Putamen (tissue), 1 donor: ENCODE measurements at places on chromosomes 16 and 17.
A peak's percentile ranks its signal among the peaks of the same experiment; 100 is the strongest.

GRCh38 chr16:67000384-67001351, 12.3 kb downstream of the CES4A start:
- DNase-seq, result peak; percentile 74

DNA sequence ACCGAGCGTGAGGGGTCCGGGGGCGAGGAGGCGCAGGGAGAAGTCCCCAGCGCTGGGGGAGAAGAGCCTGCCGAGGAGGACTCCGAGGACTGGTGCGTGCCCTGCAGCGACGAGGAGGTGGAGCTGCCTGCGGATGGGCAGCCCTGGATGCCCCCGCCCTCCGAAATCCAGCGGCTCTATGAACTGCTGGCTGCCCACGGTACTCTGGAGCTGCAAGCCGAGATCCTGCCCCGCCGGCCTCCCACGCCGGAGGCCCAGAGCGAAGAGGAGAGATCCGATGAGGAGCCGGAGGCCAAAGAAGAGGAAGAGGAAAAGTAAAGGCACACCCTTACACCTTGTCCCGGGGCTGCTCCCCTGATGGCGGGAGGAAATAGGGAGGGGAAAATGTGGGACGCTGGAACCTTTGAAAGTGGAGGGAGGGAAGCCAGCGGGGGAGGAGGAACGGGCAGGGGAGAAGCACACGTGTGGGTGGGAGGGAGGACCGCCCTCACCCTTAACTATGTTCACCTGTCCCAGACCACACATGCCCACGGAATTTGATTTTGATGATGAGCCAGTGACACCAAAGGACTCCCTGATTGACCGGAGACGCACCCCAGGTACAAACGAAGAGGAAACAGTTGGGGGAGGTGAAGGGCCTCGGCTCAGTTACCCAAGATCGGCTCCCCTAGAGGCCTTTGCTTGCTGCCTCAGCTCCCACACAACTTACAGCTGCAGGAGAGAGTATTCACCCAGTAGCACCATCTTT, 916 bp downstream of the PAGR1 start:
- DNase-seq, result no peak

DNA sequence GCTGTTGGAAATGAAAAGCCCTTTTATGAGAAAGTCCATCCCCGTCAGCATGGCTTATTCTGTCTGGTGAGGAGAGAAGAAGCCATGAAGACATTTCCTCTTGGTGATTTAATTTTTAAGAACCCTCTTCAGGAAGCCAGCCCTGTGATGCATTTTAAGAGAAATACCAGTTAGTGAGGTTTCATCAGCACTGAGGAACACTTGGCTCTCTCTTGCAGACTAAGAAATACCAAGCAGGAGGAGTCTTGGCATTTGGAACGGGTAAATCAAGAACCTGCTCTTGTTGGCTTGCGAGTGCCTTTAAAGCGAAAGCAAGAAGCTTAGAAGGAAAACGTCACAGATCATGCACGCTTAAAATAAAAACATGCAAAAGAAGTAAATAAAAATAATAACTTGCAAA, 17.5 kb downstream of the RAB11FIP3 start:
- DNase-seq, result no peak

DNA sequence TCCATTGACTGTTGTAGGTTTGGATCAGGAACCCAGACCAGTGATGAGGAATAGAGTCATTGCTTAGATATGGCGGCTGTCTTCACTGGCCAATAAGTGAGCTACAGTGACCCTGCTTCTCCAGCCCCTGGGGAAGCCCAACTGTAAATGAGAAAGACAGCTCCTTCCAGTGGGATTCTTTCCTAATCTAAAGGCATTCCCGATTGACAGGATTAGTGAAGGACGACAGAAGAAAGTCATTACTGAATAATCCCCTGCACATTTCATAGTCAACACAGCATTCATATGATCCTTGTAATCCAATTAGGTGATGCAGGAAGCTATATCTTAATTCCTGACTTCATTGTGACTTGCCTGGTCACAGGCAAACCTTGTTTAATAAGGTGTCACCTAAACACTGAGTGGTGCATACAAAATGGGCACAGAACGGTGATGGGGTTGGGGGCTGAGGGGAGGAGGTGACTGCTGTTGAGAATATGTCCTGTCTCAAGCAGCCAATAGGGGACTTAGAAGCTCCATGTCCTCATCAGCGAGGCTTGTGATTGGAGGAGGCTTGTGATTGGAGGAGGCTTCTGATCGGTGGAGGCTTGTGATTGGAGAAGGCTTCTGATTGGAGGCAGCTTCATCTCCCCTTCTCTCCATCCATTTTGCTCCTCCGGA, 242.6 kb downstream of the XYLT1 start:
- no peak for DNase-seq

GRCh38 chr16:61968242-61969076, 67.8 kb downstream of the CDH8 start:
- peak; percentile 23 for DNase-seq

DNA sequence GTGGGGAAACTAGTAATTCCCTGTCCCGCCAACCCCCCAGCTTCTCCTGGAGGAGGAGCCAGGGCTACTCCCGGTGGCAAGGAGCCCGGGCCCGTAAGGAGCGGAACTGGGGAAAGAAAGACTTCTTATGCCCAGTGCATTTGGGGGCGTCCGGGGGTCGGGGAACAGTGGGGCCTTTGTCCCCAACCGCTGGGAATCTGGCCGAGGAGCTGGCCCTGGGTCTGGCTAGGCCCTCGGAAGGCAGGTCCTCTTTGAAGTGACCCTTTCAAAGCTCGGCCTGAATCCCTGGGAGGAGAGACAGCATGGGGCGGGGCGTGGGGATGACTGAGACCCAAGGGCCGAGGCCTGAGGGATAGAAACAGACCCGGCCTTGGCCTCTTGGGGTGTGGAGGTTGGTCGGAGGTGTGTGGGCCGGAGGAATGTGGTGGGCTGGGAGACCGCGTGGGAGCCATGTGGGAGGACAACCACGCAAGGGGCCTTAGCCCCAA, 6.0 kb downstream of the ARHGAP23 start:
- DNase-seq, result peak; percentile 74

DNA sequence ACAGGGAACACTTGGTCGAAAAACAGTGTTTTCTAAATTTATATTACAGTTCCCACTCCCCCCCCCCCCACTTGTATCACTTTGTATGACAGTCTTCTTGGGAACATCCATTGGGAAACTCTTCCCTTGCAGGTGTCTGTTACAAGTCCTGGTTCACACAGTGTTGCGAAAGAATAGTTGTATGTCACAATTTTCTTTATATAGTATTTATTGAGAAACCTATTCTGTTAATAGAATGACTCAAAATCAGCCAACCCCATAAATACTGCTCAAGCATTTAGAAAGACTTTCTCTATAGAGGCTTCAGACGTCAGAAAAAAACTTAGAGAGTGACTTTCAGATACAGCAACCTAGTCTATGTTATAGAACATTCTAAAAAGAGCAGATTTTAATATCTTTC, 414.4 kb downstream of the WWOX start:
- no peak for DNase-seq

GRCh38 chr17:70251706-70252105, 82.4 kb downstream of the KCNJ2 start:
- DNase-seq, result no peak

DNA sequence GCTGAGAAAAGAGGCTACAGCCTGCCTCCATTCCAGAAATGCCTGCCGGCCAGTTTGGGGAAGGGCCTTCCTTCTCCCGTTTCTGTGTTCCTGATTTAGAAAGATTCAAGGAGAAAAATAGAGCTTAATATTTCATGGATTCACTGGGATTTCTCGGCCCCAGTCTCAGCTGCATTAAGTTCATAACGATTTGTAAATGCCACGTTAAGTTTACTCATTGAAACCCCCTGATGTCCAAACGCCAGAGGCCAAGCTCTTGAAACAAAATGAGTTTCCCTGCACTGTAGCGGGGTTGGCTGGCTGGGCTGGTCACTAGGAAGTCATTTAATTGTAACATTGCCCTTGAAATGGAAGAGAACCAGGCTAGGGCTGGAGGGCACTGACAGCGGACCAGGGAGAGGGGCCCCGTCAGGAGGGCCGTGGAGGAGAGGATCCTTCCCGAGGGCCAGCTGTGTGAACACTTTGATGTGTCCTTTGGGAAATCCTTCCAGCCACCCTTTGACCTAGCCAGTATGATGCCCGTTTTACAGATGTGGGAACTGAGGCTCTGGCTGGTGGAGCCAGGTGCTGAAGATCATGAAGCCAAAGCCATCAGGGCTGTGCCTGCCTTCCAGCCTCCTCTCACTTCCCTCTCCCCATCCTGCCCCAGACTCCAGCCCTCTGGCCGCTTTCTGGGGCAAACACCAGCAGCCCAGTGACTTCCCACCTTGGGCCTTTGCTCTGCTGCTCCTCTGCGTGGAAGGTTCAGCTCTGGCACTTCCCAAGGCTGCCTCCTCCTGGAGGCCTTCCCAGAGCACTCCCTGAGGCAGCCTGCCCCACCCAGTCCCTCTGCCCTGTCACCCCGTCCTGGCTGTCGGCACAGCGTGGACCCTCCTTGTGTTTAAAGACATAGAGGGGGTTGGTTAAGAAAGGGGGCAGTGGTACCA, 220.6 kb downstream of the KATNIP start:
- no peak for DNase-seq

DNA sequence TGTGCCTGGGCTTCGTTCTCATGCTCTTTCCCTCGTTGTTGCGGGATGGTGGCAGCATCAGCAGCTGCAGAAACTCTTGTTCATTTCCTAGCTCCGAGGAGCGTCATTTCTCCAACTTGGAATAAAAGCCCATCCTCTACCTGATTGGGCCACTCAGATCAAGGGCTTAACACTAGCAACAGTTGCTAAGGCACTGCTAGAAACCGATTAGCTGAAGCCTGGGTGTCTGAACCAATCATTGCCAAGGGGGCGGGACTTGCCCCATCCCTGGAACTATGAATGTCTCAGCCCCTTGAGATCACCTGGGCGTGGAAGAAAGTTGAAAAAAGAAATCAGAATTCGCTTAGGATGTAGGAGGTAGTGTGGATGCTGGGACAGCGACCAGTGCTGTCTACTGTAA, 145.3 kb downstream of the FOXL1 start:
- peak; percentile 59 for DNase-seq

- DNase-seq, result no peak
Observed at GRCh38 chr17:18102640-18103039, 5.9 kb upstream of the MYO15A start.

- peak; percentile 61 for DNase-seq
Observed at GRCh38 chr16:85554114-85554888, 58.8 kb upstream of the GSE1 start.

DNA sequence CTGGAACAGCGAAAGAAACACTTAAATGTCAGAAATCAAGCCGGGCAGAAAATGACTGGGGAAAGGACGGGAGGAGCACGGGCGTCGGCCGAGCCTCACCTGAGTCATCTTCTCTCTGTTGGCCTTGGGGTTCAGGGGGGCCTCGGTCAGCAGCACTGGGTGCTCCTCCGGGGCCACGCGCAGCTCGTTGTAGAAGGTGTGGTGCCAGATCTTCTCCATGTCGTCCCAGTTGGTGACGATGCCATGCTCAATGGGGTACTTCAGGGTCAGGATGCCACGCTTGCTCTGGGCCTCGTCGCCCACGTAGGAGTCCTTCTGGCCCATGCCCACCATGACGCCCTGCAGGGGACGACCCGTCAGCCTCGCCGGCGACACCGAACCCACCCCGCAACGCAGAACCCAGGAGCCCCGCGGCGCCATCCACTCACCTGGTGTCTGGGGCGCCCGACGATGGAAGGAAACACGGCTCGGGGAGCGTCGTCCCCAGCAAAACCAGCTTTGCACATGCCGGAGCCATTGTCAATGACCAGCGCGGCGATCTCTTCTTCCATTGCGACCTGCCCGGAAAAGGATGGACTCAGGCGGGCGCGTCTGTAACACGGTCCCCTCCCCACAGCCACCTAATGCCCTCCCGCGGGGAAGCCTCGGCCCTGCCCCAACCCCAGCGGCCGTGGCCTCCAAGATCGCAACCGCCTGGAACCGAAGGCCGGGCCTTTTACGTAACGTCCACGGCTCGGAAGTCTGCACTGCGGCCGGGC, 616 bp downstream of the ACTG1 start:
- DNase-seq, result no peak

DNA sequence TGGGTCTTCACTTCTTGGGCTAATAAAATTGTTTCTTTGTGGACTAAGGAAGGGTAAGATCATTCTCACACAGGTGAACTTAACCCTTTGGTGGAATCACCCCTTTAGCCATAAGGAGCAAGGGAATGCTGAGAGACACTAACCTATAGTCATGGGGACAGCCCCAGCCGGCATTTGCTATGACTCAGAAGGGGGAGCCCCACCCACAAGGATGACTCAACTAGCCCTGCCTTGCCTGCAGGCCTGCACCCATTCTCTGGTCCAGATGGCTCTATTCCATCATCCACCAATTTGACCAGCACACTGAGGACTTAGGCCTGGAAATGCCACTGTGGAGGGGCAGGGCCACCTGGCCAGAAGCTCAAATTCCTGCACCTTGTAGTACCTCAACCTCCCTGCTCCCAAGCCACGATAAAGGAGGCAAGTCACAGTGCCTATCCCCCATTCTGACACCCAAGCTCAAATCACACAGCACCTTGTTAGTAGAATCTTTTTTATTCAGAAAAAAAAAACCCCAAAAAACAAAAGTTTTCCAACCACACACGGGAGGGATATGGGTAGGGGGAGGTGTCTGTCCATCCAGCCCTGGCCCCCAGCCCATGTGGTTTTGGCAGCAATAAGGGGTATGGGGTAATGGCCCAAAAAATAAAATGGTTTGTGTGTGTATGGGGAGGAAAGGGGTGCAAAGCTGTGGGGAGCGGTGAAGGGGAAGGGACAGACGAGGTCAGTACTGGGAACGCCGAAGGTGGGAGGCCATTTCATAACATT, 3.0 kb downstream of the PFN1 start:
- DNase-seq, result no peak

GRCh38 chr17:62179525-62180161, 114.6 kb upstream of the MED13 start:
- no peak for DNase-seq

DNA sequence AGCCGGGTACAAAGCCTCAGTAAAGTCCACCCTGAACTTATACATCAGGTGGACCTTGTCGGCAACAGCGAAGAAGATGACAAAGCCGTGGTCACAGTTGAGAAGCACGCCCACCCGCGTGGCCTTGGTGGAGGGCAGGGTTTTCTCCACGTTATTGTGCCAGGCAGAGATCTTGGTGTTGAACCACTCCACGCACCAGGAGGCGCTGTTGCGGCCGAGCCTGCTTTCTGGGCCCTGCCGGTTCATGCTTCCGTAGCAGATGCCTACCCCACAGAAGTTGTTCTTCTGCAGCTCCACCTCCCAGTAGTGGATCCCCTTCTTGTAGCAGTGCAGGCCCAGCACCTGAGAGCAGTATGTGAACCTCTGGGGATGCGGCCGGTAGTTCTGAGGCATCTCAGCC, 22.1 kb downstream of the TRIM25 start:
- DNase-seq, result no peak

- no peak for DNase-seq
Observed at GRCh38 chr16:25707553-25707952, 15.8 kb downstream of the HS3ST4 start.

- DNase-seq, result no peak
Observed at GRCh38 chr16:17396762-17397498, 73.8 kb downstream of the XYLT1 start.

GRCh38 chr17:73068322-73069153, 23.9 kb downstream of the SLC39A11 start:
- DNase-seq, result no peak

- no peak for DNase-seq
Observed at GRCh38 chr17:48728232-48729231, at the start of gene HOXB13. TSS of gene HOXB13 (minus strand) at chr17:48728750. CDS start at chr17:48728593, 157 bp downstream.
